ENCODE measurements at places on chromosomes 4 and X. TPM values are rescaled to one million over a fixed set of nuclear protein-coding genes. Genes with fewer than 3 reads are reported as not detected.

The FAM184B gene
- 0.02 TPM for polyA plus RNA-seq

The UGT8 gene
- polyA plus RNA-seq: 0.02 TPM

The MAGEA12 gene
- polyA plus RNA-seq: not detected

DNA sequence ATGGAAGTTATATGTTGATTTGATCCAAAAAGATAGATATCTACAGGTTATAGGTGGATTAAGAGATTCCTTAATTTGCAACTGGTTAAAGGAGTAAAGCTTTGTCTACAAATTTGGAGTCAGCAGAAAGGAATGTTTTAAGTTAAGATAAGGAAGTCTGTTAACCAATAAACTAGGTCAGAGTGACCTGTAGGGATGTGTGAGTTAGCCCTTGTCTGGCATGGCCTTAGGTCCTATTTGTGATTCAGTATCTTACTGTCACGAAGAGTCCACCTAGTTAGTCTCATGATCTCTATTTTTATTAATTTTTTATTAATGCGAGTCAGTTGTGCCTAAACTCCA, 230.8 kb downstream of the INPP4B start:
- DNase-seq: peak; percentile 41

DNA sequence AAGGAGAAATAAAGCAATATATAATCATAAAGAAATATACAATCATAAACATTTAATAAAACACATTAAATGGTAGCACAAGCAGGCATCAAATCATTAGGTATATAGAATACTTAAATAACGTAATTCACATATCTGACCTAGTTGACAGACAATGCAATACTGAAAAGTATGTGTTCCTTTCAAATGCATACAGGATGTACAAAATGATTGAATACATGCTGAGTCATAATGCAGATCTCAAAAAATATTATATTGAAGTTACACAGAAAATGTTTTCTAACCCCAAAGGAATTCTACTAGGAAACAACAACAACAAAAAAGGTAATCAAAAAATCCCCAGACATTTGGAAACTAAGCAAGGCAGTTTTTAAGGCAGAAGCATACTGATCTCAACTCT, 1072.0 kb upstream of the INTU start:
- DNase-seq: no peak

DNA sequence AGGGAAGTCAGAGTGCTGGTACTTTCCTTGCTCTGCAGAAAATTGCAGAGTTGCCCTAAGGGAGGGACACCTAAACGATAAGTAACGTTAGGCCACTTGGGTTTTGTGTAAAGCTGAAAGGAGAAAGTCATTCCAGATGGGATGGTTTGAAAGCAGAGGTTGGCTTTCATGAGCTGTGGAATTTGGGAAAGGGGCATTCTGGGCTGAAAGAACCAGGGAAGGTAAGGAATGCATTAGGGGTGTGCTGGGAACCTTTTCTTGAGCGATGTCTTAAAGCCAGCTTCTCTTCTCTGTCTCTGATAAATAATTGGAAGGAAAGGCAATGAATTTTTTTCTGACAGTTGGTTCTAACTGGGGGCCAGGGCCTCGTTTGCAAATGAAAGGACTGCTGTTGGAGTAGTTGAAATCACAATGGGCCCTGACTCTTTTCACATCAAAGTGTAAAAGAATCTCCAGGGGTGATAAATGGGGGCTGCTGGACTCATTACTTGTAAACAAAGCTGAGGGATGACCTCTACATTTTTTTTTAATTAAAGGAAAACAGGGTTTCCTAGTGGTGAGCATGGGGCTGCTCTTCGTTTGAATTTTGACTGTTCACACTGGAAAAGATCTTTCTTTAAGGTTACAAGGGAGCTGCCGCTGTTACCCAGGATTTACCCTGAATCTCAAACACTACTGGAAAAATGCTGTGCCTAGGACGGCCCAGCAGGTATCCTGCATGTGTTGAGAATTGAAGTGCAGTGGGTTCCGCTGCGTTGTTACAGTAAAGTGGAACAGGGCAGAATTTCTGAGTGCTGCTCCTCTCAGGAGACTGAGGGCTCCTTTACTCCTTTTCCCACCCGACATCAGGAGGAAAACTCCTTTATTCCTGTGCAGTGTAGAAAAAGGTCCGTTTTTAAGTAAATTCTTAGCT, 25.0 kb downstream of the AFF1 start:
- DNase-seq: no peak

GRCh38 chrX:8849945-8850344, 48.8 kb upstream of the FAM9A start:
- DNase-seq: no peak

DNA sequence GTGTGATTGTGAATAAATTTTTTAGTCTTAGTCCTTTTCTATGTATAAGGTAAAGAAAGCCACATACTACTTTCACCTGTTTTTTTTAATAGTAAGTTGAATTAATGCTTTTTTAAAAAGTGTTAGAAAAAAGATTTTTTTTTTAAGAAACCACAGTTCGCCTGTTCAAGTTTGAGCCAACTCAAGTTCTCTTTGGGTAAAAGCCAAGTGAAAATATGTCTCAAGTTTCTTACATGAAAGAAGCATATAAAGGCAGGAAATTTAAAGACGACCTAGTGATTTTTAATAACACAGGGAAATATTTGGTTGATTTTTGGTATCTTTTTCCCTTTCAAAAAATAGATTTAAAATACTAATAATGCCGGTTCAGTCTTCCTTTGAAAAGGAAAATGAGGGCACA, 369.9 kb upstream of the NR3C2 start:
- DNase-seq: no peak

- DNase-seq: no peak
These were observed 96.5 kb downstream of the WWC2 start for GRCh38 chr4:183195534-183195933.

DNA sequence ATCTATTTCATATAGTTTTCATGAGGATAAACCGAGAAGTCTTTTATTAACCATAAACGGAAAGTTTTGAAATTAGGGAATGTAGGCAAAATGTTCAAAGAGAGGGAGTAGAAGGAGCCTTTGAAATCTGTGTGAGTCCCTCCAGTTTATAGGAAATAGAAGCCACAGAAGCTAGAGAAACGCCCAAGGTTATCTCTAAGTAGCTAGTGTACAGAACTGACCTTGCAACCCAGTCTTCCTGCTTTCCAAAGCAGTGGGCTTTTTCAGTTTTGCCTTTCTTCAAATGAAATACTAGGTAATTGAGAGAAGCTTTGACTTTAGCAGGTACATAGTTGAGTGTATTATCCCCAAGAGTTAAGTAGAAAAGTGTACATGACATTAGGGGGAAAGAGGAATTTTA, 39.4 kb downstream of the STIM2 start:
- no peak for DNase-seq

DNA sequence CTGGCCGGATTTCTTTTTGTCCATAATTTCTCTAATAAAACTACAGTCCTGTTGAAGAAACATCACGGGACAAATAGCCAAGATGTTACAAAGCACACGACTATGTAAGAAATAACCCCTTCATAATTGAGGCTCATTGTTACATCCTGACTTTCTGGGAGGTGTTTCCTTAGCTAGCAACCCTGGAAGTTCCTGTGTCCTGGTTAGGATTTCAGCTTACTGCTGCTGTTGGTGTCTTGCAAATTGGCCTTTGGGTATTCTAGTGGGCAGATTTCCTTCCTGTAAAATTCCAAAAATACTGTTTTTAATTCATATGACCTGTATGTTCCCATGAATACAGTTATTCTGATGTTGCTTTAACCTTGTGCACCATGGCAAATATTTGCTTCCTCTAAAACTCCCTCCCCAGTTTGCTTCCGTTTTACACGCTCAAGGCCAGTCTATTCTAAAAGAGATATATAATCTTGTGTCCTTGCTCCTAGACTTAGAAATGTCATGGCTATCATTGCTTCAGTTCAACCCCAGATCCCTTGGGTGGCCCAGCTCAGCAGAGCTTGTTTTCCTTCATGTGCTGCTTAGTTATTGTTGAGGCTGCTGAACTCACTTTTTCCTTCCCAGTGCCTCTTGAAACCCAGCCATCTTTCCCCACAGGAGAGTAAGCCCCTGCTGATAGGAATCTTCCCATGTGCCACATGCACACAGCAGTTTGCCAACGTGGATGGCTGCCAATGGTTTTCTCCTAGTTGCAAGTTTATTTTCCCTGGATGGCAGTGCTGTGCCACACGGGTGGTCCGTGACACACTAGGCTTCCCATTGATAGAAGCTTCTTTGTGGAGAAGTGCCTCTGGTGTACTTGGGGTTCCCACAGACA, 75.8 kb downstream of the TSPAN7 start:
- no peak for DNase-seq

GRCh38 chr4:148926276-148927260, 484.4 kb upstream of the NR3C2 start:
- no peak for DNase-seq

- DNase-seq: no peak
These were observed 66.7 kb upstream of the NDUFC1 start for GRCh38 chr4:139368998-139369397.

Data from BJ (cell line).